ENCODE measurements at places on chromosomes 13 and 19.

GRCh38 chr13:97057176-97057575, 62.9 kb upstream of the OXGR1 start:
- DNase-seq: no peak

DNA sequence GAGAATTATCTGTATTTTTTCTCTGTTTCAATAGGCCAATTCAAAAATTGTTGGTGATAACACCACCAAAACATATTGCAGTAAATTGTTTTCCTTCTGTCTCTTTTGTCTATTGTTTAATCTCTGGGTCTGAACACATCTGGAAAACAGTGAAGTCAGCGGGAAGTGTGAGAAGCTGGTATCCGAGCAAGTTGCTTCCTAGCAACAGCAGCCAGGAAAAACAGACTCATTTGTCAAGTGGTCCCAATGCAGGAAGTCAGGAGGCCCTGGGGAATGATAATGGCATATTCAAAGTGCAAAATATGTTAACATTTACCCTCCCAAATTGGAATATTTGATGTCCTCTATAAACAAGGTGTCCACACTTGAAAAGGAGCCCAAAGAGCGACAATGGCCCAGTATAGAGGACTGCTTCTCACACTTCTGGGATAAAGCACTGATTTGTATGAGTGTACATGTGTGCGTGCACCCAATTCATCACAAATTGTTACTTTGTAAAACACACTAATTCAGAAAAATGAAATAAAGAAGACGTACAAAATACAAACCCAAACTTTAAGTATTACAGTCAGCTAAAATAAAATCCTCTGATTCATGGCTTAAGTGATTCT, 515.0 kb downstream of the TBC1D4 start:
- no peak for DNase-seq

DNA sequence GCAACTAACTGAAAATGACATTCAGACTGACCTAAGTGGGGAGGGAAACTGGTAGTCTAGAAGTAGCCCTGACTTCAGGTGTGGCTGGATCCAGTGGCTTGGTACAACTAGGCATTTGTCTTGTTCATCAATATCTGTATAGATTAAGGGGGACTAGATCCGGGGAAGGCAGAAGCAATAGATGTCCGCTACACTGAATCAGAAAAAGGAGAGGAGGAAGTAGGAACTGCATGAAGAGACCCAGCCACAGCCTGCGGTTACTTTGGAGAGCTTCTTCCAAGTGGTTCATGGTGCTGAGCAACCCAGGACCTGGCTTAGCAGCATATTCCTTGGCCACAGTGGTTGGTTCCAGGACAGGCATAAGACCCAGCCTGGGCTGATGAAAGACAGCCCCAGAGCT, 9.9 kb upstream of the PRODH2 start:
- no peak for DNase-seq

GRCh38 chr19:19744641-19745040, 11.7 kb upstream of the ZNF14 start:
- no peak for DNase-seq

DNA sequence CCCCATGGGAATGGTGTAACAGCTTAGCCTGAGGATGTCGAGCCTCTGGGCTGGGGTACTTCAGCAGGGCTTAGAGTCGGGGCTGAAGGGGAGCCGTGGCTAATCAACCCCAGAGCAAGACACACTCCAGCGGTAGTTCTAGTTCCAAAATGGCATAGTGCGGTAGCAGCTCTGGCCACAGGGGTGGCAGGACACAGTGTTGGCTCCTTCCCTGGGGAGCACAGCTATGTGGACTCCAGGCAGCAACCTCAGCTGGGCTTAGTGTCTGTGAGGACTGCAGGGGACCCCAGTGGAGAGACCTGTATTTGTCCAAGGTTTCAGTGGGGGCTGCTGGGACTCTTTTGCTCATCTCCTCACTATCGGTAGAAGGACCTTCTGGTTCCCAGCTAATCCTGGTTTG, 70.8 kb upstream of the PCDH20 start:
- no peak for DNase-seq
